ENCODE measurements at places on chromosomes 5 and 9.

DNA sequence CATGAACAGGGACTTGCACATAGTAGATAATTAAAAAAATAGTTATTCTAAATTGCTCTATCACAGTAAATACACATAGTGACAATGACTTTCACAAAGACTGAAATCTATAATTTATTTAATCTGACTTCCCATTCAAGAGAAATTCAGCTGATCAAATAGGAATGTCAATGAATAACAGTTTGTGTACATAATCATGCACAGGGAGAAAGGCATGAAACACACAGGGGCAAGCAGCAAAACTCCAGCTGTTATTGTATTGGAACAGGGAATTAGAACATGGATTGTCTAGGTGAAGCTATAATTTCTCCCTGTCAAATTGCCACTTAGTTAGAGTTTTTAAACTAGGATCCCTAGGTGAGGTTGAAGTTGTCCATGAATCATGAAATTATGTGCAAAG lies 99.9 kb downstream of the HCN1 start:
- DNase-seq = no peak

DNA sequence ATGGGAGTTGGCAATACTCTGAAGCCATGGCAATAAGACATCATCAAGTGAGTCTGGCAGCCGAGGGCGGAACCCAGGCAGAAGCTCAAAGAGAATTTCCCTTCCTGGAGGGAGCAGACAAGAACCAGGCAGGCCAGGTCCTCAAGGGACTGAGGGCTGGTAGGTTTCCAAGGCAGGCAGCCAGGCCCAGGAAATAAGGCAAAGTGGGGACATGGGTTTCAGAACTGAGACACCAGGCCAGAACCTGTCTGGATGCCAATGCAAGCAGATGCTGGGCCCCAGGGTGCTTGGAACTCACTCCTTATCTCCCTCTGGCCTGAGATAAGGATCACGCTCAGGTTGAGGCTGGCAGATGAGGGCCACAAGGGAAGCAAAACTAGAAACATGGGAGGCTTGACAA lies 8.9 kb downstream of the TSSK1B start:
- no peak for DNase-seq

DNA sequence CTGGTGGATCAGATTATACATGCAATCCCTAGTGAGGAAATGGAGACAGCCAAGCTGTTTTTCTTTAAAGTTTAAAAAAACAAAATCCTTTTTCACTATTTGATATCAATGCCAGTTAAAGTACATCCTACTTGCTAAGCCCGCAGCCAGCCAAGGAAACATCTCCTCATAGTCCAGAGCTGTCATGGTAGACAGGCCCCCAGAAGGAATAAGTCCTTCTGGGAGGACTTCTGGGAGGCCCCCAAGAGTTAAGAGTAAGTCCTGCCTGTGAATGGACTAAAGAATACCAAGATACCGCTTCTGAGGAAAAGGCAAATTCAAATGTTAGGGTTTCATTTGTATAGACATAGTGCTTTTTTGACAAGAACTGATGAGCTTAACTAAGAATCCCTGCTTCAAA lies 38.3 kb downstream of the MOCS2 start:
- DNase-seq = no peak

DNA sequence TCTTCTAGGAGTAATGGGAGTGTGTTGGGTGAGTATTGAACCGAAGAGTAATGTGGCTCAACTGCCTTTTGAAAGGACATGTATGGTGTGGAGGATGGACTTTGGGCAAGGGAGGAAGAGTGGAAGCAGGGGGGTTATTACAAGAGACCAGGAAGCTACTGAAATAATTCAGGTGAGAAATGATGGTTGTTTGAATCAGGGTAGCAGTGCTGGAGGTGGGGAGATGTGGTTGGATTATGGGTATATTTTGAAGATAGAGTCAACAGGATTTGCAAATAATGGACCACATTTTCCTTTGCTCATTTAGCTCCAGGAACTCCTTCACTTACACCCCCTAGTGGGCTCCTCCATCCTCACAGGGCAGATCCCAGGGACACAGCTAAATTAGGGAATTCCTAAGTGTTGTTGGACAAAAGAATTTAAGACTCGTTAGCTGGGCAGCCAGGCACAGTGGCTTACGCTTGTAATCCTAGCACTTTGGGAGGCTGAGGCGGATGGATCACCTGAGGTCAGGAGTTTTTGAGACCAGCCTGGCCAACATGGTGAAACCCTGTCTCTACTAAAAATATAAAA lies 1.2 kb upstream of the SLC4A9 start:
- DNase-seq = no peak

- DNase-seq = no peak
Observed at GRCh38 chr5:172509405-172509781, 55.1 kb upstream of the SH3PXD2B start.

DNA sequence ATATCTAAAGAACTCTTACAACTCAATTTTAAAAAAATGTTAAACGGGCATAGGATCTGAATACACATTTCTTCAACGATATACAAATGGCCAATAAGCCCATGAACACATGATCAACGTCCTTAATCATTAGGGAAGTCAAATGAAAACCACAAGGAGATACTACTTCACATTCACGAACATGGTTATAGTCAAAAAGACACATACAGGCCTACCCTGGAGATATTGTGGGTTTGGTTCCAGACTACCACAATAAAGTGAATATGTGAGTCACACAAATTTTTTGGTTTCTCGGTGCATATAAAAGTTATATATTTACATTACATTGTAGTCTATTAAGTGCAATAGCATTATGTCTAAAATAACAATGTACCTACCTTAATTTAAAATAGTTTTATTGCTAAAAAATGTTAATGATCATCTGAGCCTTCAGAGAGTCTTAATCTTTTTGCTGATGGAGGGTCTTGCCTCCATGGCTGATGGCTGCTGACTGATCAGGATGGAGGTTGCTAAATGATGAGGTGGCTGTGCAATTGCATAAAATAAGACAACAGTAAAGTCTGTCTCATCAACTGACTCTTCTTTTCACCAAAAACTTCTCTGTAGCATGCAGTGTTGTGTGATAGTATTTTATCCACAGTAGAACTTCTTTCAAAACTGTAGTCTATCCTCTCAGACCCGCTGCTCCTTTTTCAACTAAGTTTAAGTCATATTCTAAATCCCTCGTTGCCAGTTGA lies 15.1 kb downstream of the AK3 start:
- no peak for DNase-seq

DNA sequence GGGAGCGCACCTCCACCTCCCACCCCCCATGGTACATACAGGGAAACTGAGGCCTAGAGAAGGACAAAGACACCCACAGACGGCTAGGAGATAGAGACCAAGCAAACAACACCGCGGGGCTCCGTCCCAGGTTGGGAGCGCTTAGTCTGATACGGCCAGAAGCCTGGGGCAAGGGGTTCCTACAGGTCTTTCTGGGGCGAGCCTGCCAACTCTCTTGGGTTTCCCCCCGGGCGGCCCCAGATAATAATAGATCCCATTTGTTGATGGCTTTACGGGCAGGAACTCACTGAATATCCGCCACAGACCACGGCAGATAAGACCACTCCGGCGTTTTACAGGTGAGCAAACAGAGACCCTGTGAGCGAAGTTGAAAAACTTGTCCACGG lies 5.0 kb upstream of the EBF1 start:
- DNase-seq = no peak

- no peak for DNase-seq
Observed at GRCh38 chr5:66255714-66256113, 111.6 kb downstream of the SREK1 start.

GRCh38 chr5:89756955-89757354 lies 652.6 kb downstream of the CETN3 start:
- no peak for DNase-seq

- DNase-seq = no peak
Observed at GRCh38 chr5:180463216-180463900, 30.8 kb upstream of the CNOT6 start.

DNA sequence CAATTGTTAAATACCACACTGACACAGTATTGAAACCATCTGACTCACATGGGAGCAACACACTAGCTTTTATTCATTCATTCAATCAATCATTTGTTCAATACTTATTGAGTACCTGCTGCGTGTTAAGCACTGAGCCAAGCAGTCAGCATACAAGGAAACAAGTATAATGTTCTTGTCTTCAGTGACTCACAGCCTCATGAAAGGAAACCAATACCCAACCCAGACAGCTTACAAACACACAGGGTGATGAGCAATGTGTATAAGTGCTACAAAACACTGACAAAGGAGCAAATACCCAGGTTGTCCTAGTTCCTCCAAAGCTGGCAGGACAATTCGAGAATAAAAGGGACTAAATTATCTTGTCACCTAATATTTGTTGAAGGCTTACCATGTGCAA lies 67.6 kb upstream of the RASEF start:
- DNase-seq = no peak

- DNase-seq = no peak
Observed at GRCh38 chr9:76943054-76943453, 37.1 kb upstream of the PRUNE2 start.

- no peak for DNase-seq
Observed at GRCh38 chr5:157312492-157312891, 46.6 kb downstream of the CYFIP2 start.

- DNase-seq = no peak
Observed at GRCh38 chr5:31811210-31811609, 172.3 kb downstream of the PDZD2 start.

- no peak for DNase-seq
Observed at GRCh38 chr5:156654444-156654843, 195.7 kb upstream of the PPP1R2B start.

DNA sequence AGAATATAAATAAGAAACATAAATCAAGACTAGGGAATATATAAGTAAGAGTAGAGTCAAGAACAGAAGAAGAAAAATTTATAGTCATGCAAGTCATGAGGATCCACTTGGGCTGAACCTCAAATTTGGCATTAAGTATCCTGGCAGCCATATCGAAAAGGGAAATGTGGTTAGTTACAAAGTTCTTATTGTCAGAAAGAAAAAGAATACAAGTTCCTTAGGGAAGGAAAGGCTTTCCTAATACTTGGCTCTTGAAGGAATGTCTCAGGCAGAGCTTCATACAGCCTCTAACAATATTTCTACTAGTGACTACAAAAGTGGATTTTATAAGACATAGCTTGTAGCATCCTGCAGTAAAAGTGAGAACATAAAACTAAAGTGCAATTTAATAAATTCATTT lies 45.4 kb downstream of the TMEM252 start:
- no peak for DNase-seq

- DNase-seq = no peak
Observed at GRCh38 chr9:74610523-74611061, 113.5 kb downstream of the RORB start.

DNA sequence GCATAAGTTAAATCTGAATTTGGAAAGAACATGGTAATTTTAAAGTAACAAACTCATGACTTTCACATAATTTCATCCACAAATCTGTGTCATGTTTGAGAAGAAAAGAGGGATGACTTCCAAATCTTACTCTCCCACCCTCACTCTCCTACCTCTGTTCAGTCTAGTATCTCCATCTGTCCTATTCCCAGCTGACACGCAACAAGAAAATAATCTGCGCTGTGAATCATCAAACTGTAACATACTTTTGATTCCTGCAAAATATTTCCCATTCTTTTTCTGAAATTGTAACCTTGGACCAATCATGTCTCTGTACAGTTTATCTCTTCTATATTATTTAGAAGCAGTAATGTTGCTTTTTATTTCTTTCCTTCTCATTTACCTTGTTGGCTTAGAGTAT lies 91.4 kb downstream of the SLC12A2 start:
- no peak for DNase-seq

DNA sequence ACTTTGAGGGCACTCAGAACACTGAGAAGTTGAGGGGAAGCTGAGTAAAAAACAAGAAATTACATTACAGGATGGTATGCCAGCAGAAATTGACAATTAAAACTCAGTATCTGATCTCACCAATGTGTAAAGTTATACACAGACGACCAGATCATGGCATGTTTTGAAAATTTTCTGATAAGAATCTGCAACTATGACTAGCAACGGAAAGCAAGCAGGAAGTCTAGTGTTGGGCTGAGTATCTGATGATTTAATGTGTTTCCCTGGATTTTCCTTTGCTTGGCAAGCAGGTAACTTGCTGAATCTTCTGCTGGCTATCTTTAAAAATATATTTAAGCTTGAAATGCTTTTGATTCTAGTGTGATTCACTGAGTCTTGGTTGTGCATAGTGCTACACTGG lies 5.2 kb upstream of the GCNT4 start:
- DNase-seq = no peak

- no peak for DNase-seq
Observed at GRCh38 chr5:19266791-19267190, 721.2 kb downstream of the CDH18 start.

GRCh38 chr5:169832845-169833244 lies 147.4 kb downstream of the INSYN2B start:
- no peak for DNase-seq

Data from stimulated activated CD8-positive, alpha-beta memory T cell treated with anti-CD3 and anti-CD28 coated beads, Interleukin-15, amount 100 ng/mL, for 24 hours (primary cell).